ENCODE measurements at places on chromosomes 13 and 19.

DNA sequence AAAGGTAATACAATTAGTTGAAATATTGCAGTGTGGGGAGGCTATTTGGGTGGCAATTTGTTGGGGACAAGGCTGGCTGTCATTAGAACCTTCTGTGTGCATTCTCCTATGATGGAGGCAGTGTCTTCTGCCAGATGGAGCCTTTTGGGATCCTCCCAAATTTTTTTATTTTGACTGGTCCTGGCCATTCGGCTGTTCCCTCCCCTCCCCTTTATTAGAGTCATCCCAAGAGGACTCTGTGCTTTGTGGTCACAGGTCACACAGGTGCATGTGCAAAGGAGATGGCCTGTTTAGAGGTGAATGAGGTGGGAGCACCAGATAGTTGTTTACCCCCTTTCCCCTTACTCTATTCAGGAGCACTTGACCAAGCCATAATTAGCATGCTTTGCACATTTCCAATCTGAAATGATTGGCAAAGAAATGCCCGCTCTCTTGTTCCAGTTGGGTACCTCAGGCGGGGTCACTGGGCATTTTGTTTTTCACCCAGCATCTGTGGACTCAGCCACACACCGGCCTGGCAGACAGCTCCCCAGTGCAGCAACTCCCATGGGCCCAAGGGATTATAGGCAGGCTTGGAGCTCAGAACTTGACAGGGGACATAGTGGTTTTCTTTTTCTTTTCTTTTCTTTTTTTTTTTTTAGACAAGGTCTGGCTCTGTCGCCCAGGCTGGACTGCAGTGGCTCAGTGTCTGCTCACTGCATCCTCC lies 19.8 kb downstream of the GATAD2A start:
- H3K4me3 ChIP-seq, result no peak overlapping the region
- H3K4me1 ChIP-seq, result peaks cover 8% of the 10 kb centered on the region
- no peak overlapping the region for H3K27ac ChIP-seq
- no peaks in the 10 kb centered on the region for H3K27me3 ChIP-seq
- DNase-seq, result no peak

DNA sequence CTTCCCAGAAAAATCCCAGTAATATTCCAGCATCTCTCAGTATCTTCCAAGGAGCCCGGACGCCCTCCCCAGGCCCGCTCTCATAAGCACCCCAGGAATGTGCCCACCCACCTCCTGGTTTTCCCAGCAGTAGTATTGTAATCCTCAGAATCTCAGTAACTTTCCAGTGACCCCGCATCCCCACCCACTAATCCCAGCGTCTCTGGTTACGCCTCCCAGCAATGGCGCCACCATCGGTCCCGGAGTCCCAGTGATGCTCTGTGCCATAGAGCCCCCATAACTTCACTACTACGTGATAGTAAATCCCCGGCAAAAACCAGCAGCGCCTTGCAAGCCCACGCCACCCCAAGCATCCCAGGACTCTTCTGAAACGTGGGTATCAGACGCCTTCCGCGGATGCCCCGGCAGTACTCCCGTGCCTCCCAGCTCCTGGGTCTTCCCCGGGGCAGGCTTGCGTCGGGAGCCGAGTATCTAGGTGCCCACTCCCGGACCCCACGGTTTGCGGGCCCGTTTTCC lies 928 bp upstream of the PNPLA6 start:
- DNase-seq, result peak; percentile 83
- peak overlapping the region; percentile 100 for H3K4me3 ChIP-seq
- peaks cover 3% of the 10 kb centered on the region for H3K4me1 ChIP-seq
- H3K27ac ChIP-seq, result peak overlapping the region; percentile 97
- no peaks in the 10 kb centered on the region for H3K27me3 ChIP-seq
- peaks cover 11% of the 10 kb centered on the region for H3K36me3 ChIP-seq

DNA sequence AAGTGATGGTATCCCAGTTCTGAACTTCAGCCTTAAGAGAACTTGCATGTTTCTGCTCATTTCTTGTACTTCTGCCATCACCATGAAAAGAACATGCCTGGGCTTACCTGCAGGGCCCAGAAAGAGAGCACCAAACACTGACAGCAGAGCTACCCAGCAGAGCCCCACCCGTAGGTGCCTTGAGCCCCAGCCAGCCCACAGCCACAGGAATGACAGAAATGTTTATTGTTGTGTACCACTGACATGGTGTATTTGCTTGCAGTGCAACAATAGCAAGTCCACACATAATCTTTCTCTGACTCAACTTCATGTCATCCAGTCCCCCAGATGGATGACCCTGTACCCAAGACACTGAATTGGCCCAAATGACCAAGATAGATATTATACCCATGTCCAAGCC lies 195.2 kb downstream of the TSHZ3 start:
- H3K36me3 ChIP-seq, result no peaks in the 10 kb centered on the region
- no peak for DNase-seq
- H3K27me3 ChIP-seq, result peaks cover 2% of the 10 kb centered on the region
- H3K4me3 ChIP-seq, result no peak overlapping the region
- no peaks in the 10 kb centered on the region for H3K4me1 ChIP-seq

- no peak overlapping the region for H3K27ac ChIP-seq
- H3K36me3 ChIP-seq, result no peaks in the 10 kb centered on the region
- no peak overlapping the region for H3K4me3 ChIP-seq
- H3K4me1 ChIP-seq, result peaks cover 17% of the 10 kb centered on the region
- H3K27me3 ChIP-seq, result no peaks in the 10 kb centered on the region
These were observed 13.1 kb upstream of the OR1M1 start for GRCh38 chr19:9073806-9074205.

- H3K27ac ChIP-seq, result no peak overlapping the region
- DNase-seq, result no peak
- no peak overlapping the region for H3K4me3 ChIP-seq
- no peaks in the 10 kb centered on the region for H3K4me1 ChIP-seq
These were observed 423.4 kb downstream of the ITGBL1 start for GRCh38 chr13:101875717-101876393.

DNA sequence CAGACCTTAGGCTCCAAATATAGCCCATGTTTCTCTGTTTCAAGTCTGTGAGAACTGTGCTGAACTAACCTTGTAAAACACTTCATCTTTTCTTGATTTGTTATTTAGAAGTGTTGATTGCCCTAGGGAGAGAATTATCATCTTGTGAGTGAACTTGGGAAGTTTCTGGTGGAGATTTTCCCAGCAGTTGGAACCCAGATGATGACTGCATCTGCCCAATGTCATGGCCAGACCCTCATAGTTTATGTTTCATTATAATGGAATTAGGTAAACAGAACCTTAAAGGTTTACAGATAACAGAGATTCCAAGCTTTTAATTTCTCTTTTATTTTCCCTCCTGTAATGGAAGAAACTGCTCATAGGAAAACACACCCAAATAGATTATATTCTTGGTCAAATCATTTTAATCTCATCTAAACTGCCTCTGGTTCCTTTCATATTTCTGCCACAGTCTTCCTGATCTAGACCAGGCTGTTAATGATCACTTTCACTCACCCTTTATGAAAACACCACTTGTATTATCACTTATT lies 569.1 kb downstream of the KCTD12 start:
- no peak for DNase-seq
- H3K36me3 ChIP-seq, result no peaks in the 10 kb centered on the region
- no peak overlapping the region for H3K4me3 ChIP-seq
- H3K27me3 ChIP-seq, result no peaks in the 10 kb centered on the region
- H3K27ac ChIP-seq, result no peak overlapping the region
- no peaks in the 10 kb centered on the region for H3K4me1 ChIP-seq

- H3K4me1 ChIP-seq, result no peaks in the 10 kb centered on the region
- H3K27ac ChIP-seq, result no peak overlapping the region
- DNase-seq, result no peak
- no peaks in the 10 kb centered on the region for H3K36me3 ChIP-seq
- H3K27me3 ChIP-seq, result no peaks in the 10 kb centered on the region
These were observed 30.3 kb upstream of the PDCD5 start for GRCh38 chr19:32550666-32551065.

DNA sequence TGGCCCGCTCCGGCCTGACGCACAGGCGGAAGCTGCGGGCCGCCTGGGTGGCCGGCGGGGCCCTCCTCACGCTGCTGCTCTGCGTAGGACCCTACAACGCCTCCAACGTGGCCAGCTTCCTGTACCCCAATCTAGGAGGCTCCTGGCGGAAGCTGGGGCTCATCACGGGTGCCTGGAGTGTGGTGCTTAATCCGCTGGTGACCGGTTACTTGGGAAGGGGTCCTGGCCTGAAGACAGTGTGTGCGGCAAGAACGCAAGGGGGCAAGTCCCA lies 4.4 kb downstream of the FFAR1 start:
- no peak overlapping the region for H3K27ac ChIP-seq
- peaks cover 4% of the 10 kb centered on the region for H3K27me3 ChIP-seq
- H3K4me1 ChIP-seq, result no peaks in the 10 kb centered on the region
- H3K4me3 ChIP-seq, result no peak overlapping the region
- DNase-seq, result no peak

DNA sequence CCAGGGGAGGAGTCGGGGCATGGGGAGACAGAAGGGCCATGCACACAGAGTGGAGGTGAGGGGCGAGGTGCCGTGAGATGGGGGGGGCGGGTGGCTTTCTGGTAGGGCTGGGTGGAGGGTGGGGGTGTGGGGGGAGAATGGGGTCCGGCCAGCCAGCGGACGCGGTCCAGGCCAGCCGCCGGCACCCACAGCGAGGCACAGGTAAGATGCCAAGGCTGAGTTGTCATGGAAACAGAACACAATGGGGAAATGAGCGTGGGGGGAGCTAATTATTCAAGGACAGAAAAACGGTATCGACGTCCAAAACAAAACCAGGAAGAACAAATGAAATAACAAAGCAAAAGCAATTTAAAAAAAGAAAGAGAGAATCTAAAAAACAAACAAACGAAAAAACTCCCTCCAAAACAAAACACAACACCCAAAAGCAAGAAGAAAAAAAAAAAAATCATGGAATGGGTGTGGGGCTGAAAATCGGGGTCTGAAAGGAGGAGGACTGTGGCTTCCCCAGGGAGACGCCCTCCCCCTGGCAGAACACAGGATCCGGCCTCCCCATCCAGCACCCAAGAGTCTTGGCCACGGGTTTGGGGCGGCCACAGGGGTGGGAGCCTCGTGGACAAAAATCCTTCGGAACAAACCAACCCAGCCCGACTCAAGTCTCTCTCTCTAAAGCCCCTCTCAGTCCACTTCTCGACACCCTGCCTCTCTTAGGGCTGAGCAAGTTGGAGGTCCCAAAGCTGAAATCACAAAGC lies 92.5 kb downstream of the PTPRS start:
- H3K27me3 ChIP-seq, result no peaks in the 10 kb centered on the region
- H3K4me3 ChIP-seq, result no peak overlapping the region
- peaks cover 71% of the 10 kb centered on the region for H3K36me3 ChIP-seq
- DNase-seq, result no peak

- H3K27me3 ChIP-seq, result no peaks in the 10 kb centered on the region
- H3K36me3 ChIP-seq, result peaks cover 15% of the 10 kb centered on the region
- no peak for DNase-seq
These were observed 379 bp upstream of the ZNF470 start for GRCh38 chr19:56566904-56567273.

GRCh38 chr19:15905026-15905425 lies 7.2 kb upstream of the CYP4F2 start:
- no peaks in the 10 kb centered on the region for H3K36me3 ChIP-seq
- H3K27ac ChIP-seq, result no peak overlapping the region
- H3K4me3 ChIP-seq, result no peak overlapping the region
- DNase-seq, result no peak
- no peaks in the 10 kb centered on the region for H3K4me1 ChIP-seq

DNA sequence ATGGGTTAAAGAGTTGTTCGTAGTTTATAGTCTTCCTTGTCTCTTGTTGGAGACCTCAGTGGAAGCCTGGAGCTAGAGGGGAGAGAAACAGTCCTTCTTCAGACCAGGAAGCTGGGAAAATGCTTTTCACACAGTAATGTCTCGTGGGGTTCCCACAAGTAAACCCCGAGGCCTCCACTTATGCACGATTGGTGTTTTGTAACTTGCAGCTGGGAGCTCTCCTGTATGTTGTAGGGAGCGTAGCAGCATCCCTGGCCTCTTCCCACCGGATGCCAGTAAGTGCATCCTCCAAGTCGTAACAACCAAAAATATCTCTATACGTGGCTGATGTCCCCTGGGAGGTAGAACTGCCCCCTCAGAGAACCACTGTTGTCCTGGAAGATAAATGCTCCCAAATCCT lies 3.5 kb downstream of the CHAF1A start:
- H3K27me3 ChIP-seq, result no peaks in the 10 kb centered on the region
- H3K27ac ChIP-seq, result no peak overlapping the region
- DNase-seq, result no peak
- peaks cover 15% of the 10 kb centered on the region for H3K4me1 ChIP-seq
- peaks cover 74% of the 10 kb centered on the region for H3K36me3 ChIP-seq
- H3K4me3 ChIP-seq, result no peak overlapping the region

GRCh38 chr13:72643311-72643989 lies 84.0 kb downstream of the MZT1 start:
- H3K4me1 ChIP-seq, result no peaks in the 10 kb centered on the region
- DNase-seq, result no peak
- H3K27ac ChIP-seq, result no peak overlapping the region
- no peaks in the 10 kb centered on the region for H3K27me3 ChIP-seq

DNA sequence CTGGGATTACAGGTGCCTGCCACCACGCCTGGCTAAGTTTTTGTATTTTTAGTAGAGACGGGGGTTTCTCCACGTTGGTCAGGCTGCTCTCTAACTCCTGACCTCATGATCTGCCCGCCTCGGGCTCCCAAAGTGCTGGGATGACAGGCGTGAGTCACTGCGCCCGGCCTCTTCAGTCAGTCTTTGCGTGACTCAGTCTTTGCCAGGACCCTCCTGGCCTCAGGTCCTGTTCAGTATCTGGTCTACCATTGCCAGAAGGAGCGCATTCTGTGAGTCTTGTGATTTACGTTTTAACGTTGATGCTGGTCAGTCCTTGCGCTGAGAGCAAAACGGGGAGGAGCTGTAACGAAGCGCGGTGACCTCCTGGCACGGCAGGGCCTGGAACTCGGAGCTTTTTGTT lies 7.6 kb upstream of the HMG20B start:
- no peaks in the 10 kb centered on the region for H3K27me3 ChIP-seq
- no peaks in the 10 kb centered on the region for H3K36me3 ChIP-seq
- H3K4me1 ChIP-seq, result no peaks in the 10 kb centered on the region
- no peak overlapping the region for H3K27ac ChIP-seq

DNA sequence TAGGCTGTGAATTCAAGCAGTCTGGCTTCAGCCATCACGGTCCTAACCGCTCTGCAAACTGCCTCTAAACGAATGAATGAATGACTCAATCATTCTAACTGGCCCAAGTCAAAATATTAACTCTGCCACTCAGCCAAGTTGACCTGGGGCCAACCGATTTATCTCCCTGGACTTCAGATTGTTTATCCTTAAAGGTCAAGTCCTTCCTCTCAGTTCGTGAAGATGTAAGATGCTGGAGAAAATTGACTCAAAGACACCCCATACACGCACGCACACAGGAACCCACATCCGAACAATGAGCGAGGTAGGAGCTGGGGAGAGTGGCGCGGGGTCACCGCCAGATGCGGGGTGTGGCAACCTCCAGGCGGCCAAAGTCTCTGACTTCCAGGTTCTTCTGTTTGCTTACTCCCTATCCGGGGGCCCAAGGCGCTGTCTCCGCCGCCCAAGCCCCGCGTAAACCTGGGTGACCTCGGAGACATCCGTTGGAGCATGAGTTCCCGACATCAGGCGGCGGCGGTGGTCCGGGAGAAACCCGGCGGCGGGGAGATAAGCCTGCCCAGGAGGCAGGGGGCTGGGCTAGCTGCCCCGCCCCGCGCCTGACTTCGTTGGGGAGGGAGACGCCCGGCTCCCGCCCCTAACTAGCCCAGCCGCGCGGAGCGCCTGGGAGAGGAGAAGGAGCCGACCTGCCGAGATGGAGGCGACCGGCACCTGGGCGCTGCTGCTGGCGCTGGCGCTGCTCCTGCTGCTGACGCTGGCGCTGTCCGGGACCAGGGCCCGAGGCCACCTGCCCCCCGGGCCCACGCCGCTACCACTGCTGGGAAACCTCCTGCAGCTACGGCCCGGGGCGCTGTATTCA lies at the start of gene CYP2S1:
TSS of gene CYP2S1 (plus strand) at position 646 of the 856 bp plus-strand sequence. CDS start at position 692, 46 bp downstream.
- H3K27ac ChIP-seq, result no peak within 1 kb of the TSS
- H3K4me3 ChIP-seq, result no peak within 1 kb of the TSS
- peaks cover 11% of the 10 kb centered on the region for H3K4me1 ChIP-seq
- H3K36me3 ChIP-seq, result peaks cover 4% of the 10 kb centered on the region

- H3K4me1 ChIP-seq, result no peaks in the 10 kb centered on the region
- H3K36me3 ChIP-seq, result peaks cover 10% of the 10 kb centered on the region
- DNase-seq, result no peak
These were observed 8.6 kb upstream of the BCAT2 start for GRCh38 chr19:48819366-48819816.

All from neuronal stem cell (in vitro differentiated cells).